ENCODE measurements at places on chromosomes 7 and 10.

GRCh38 chr7:81688622-81689411 lies 81.0 kb downstream of the HGF start:
- DNase-seq = no peak

DNA sequence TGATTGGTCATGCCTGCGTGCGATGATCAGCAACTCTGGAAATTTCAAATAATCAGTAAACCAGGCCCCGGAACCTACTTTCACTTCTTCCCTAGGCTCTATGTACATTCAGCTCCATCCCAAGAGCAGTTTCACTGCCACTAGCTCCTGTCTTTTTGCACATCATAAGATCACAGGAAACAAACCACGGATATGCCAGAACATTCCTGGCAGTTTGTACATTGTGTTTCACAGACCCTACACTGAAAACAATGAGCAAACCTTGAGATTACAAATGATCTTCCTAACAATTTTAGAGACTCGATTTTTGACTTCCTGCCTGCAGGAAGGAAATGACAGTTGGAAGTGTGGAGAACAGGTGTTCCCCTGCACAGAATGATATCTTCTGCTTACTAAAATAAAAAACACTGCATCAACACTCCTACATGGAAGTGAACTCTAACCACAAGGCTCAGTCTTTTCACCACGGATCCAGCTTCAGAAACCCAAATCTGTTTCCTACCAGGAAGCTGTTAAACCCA lies 7.6 kb upstream of the TMEM236 start:
- peak; percentile 93 for DNase-seq

GRCh38 chr7:143316492-143316891 lies 581 bp downstream of the CLCN1 start:
- no peak for DNase-seq

DNA sequence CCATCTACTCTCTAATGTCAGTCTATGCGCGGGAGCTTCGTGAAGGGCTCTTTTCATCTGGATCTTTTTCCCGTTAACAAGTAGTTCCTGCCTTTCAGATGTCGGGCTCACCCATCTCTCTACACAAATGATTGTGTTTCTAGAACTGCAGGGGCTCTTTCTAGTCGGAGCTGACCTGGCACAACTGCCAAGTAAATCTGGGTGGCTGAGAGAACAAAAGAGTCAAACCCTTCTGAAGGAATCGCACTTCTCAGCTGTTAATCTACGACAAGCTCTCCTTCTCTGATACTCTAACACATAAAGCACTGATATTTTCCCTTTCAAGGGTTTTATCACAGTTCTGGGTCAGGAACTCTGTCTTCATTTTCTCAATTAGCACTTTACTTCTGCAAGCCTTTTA lies 144.7 kb downstream of the NRP1 start:
- no peak for DNase-seq

GRCh38 chr10:69087590-69088470 lies at the start of gene SRGN:
Gene SRGN, plus strand, starts transcription at chr10:69088103. Its CDS starts 55 bp downstream, at chr10:69088158.
- peak; percentile 85 for DNase-seq

DNA sequence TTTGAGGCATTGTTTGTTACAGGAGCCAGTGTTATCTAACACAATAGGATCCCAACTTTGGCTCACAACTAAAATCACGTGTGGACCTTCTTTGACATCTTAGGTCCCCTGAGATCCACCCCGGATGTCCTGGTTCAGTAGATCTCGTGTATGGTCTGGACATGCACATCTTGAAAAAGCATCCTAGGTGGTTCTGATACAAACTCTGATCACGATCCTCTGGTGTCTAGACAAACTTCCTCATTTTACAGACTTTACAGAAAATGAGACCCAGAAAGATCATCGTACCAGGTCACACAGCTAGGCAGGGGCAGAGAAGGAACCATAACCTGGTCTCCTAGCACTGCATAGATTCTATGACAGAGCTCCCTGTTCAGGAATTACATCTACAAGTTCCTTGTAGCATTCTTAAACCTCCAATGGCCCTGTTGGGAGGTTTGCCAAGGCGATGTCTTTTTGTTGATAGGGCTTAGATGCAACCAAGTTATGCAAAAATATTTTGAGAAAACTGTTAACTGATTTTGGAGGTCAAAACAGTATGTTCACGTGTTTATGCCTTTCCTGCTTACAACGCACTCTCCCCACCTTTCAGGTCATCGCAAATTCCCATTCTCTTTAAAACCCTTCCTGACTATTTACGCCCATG lies 30.8 kb upstream of the CHST15 start:
- DNase-seq = no peak

- DNase-seq = peak; percentile 72
Observed at GRCh38 chr7:132318352-132319318, 257.6 kb downstream of the PLXNA4 start.

- no peak for DNase-seq
Observed at GRCh38 chr7:20220921-20221547, 3.9 kb upstream of the MACC1 start.

GRCh38 chr10:102421757-102422512 lies 1.3 kb downstream of the FBXL15 start:
- DNase-seq = no peak

DNA sequence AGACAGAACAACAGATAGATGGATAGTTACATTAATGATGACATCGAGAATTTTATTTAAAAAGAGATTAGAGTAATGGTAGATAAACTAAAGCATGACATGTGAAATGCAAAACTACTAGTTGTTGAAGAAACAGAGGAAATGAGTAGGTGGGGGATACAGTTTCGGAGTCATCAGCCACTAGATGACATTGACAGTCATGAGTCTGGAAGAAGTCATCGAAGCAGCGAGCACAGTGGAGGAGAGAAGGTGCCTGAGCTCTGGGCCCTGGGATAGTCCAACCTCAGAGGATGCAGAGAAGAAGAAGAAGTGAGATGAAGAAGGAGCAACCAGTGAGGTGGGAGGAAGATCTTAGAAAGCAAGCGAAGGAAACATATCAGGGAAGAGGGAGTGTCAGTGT lies 20.2 kb upstream of the SEC61A2 start:
- no peak for DNase-seq

- no peak for DNase-seq
Observed at GRCh38 chr7:85829176-85829575, 642.3 kb upstream of the SEMA3D start.

GRCh38 chr10:118028619-118029018 lies 18.1 kb downstream of the RAB11FIP2 start:
- DNase-seq = no peak

- no peak for DNase-seq
Observed at GRCh38 chr10:20686015-20686635, 211.0 kb downstream of the NEBL start.

- DNase-seq = no peak
Observed at GRCh38 chr10:8417631-8418030, 363.1 kb downstream of the GATA3 start.

DNA sequence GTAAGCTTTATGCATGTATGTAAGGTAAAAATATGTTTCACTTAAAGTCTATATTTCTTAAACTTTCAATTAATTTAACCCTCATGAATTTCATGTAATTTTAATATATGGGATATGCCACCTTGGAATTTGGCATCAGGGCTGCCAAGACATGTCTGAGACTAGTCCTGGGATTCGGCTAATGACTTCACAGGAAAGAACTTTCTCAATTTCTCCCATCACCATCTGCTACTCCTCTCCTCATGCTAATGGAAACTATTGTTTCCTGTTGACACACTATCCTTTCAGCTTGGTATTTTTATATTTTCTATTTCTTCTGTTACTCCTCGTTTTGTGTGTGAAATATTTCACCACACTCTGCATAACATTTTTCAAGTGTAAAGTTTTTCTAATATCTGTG lies 205.9 kb downstream of the ARL4A start:
- no peak for DNase-seq

DNA sequence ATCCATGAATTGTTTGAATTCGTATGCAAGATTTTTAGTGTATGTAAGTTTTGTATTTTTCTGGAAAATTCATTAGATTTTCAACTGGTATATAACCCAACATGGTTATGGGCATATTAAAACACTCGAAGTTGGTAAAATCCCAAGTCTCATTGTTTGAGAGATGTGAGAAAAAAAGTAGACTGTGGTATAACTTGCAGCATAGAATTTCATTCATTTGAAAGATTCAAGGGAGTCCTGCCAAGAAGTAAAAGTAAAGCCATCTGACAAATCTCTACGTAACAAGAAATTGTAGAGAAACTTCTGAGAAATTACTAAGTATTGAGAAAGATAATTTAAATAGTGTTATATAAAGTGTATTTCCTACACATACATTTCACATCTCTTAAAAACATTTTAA lies 40.2 kb downstream of the SEMA3E start:
- no peak for DNase-seq

DNA sequence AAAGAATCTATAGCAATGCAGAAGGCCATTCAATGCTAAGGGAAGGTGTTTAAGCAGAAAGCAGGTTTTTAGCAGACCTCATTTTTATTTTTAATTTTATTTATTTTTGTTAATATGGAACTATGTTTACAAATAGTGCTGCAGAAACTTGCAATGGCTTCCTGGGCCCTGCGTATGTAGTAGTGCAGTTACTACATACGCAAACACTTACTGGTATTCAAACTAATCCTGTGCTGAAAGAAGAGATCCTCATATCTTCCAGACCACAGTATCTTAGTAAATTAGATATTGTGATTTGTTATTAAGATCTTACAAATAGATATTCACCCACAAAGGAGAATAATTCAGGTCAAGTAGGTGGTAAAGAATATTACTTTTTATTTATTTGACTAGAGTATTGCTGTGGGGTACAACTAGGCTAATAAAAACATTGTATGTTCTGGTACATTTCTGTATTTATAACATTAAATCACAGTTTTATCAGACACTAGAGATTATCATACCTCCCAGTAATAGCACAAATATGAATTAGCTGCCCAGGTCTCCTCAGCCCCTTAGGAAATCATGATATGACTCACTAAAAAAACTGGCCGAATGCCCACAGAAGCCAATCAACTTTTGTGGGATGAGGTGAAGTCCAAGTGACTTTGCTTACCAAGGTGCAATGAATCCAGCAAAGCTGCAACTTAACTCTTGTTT lies 57.6 kb downstream of the RNLS start:
- no peak for DNase-seq

GRCh38 chr7:5422396-5423305 lies 983 bp downstream of the TNRC18 start:
- no peak for DNase-seq

GRCh38 chr7:24229481-24230226 lies 54.3 kb upstream of the NPY start:
- no peak for DNase-seq

DNA sequence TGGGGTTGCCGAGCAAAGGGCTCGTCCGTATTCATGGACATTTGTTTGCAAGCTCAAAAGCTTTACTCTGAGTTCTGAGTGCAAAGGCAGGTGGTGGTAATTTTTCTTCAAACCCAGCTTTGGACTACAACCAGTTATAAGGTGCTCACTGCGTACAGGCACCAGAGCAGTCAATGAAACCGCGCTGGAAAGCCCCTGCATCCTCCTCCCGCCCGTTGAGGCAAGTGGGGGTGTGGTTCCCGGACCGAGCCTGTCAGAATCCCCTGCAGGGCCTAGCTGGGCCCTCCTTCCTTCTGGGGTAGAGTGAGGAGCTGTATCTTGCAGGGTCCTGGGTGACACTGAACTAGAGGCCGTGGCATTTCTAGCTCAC lies 22.3 kb downstream of the AMZ1 start:
- DNase-seq = no peak

DNA sequence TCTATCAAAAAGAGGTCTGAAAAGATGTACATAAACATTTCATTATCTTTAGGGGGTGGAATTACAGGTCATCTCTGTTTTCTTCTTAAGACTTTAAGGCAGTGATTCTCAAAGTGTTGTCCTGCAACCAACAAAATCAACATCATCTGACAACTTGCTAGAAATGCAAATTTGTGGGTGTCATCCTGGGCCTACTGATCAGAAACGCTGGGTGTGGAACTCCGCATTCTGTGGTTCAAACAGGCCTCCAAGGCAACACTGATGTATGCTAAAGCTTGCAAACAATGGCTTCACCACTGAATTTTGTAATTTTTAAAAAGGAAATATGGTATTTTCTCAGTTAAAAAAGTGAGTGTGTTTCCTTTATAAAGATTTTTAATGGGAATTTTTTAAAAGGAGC lies 402.0 kb upstream of the LRRN3 start:
- no peak for DNase-seq
